ENCODE measurements at places on chromosomes 5 and 9. TPM values are rescaled to one million over a fixed set of nuclear protein-coding genes. Genes with fewer than 3 reads are reported as not detected.

DNA sequence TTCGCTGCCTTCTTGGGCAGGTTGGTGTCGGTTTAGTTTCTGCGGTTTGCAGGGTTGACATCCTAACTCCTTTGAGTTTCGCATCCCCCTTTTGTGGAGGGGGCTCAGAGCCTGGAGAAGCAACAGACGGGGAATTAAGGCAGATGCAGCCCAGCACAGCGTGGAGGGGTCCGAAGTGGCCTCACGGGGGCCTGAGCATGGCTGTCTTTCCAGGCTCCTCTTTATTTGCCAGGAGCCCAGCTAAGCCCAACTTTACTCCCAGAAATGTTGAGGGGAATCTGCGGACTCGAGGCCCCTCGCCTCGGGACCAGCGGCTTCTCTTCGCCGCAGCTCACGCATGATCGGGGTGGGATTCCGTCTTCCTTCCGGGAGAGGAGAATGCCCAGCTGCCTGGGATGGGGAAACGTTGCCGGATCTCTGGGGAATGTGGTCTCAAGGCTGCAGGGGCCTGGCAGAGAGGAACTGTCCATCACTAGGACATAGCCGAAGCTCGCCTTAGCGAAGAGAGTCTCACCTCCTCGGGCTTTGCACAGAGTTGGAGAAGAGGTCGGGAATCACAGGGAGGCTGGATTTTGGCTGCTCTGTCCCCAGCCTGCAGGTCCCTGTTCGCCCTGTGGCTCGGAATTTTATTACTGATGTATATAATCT lies 1.3 kb downstream of the RAI14 start:
- peaks cover 19% of the 10 kb centered on the region for H3K36me3 ChIP-seq
- H3K27ac ChIP-seq, result peak overlapping the region; percentile 90
- H3K4me3 ChIP-seq, result peak overlapping the region; percentile 95
- H3K4me1 ChIP-seq, result peaks cover 36% of the 10 kb centered on the region
- H3K27me3 ChIP-seq, result no peaks in the 10 kb centered on the region
- DNase-seq, result no peak

- H3K36me3 ChIP-seq, result peaks cover 7% of the 10 kb centered on the region
- DNase-seq, result no peak
- no peak overlapping the region for H3K4me3 ChIP-seq
Observed at GRCh38 chr9:85577353-85577952, 164.3 kb downstream of the AGTPBP1 start.

DNA sequence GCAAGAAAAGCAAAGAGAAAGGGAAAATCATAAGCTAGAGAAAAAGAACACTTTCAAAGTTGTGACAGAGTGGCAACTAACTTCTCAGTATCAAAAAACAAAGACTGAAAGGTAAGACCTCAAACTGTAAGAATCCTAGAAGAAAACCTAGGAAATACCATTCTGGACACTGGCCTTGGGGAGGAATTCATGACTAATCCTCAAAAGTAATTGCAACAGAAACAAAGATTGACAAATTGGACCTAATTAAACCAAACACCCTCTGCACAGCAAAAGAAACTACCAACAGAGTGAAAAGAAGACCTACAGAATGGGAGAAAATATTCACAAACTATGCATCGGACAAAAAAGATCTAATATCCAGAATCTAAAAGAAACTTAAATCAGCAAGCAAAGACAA lies 79.1 kb downstream of the FEM1C start:
- no peaks in the 10 kb centered on the region for H3K36me3 ChIP-seq
- no peak overlapping the region for H3K27ac ChIP-seq
- no peak for DNase-seq
- H3K4me3 ChIP-seq, result no peak overlapping the region
- no peaks in the 10 kb centered on the region for H3K4me1 ChIP-seq

DNA sequence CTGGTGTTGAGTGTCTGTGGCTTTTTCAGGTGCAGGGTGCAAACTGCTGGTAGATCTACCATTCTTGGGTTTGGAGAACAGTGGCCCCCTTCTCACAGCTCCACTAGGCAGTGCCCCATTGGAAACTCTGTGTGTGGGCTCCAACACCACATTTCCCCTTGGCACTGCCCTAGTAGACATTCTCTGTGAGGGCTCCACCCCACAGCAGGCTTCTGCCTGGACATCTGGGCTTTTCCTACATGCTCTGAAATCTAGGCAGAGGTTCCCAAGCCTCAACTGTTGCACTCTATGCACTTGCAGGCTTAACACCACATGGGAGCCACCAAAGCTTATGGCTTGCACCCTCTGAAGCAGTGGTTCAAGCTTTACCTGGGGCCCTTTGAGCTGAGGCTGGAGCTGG lies 80.9 kb downstream of the BARX1 start:
- DNase-seq, result no peak
- peaks cover 3% of the 10 kb centered on the region for H3K27me3 ChIP-seq
- H3K36me3 ChIP-seq, result peaks cover 4% of the 10 kb centered on the region

DNA sequence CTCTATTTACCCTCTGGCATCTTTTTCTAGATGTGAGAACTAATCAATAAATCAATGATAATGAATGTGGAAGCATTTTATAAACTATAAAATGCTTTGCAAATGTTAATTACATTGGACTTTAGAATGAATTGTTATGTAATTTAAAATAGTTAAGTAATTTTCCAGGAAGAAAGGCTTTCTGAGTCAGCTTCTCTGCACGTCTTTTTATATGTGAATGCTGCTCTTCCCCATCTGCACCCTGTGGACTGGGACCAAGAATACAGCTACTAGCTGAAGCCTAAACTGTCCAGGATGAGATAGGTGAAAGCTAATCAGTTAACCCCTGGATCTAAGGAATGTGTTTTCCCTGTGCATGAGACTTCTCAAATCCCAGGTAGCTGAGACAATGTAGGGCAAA lies 292.9 kb downstream of the NR3C1 start:
- H3K27ac ChIP-seq, result no peak overlapping the region
- H3K27me3 ChIP-seq, result no peaks in the 10 kb centered on the region
- no peak for DNase-seq
- H3K36me3 ChIP-seq, result peaks cover 7% of the 10 kb centered on the region

DNA sequence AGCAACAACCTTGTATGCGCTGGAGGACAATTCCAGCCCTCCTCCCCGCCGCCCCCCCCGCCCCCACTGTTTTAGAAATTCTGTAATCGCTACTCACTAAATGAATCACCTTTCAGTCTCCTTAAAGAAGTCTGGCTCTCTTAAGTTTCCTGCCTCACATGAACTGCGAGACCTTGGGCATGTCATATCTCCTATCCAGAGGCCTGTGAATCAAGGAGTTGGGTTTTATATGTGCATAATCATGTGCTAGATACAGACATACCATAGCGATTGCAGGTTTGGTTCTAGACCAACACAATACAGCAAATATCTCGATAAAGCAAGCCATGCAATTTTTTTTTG lies 337 bp upstream of the DMAC1 start:
- H3K4me3 ChIP-seq, result peak overlapping the region; percentile 97
- no peaks in the 10 kb centered on the region for H3K27me3 ChIP-seq
- peaks cover 18% of the 10 kb centered on the region for H3K4me1 ChIP-seq

- DNase-seq, result no peak
- H3K4me3 ChIP-seq, result no peak overlapping the region
- H3K36me3 ChIP-seq, result no peaks in the 10 kb centered on the region
- peaks cover 23% of the 10 kb centered on the region for H3K4me1 ChIP-seq
Observed at GRCh38 chr9:90724112-90724511, 77.5 kb upstream of the SYK start.

DNA sequence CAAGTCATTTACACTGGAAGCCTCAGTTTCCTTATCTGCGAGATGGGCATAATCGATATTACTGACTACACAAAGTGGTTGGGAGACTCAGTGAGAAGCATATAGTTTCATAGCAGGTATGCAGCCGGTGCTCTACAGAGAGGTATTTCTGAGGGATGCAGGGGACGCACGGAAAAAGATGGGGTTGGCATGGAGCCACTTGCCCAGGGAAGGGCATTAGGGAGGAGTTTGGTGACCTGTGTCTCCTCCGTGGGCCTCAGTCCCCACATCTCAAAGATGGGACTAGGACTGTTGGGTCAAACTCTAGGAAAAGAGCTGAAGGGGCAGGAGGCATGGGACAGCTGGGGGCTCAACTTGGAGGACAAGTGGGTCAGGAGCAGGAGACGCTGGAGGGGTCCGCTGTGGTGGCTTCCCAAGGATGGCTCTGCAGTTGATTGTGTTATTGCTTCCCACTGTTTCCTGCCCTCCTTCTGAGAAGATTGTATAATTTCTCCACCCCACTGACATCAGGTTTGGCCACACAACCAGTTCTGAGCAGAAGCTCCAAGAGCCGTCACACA lies 158.6 kb upstream of the ALDH1B1 start:
- H3K4me1 ChIP-seq, result peaks cover 18% of the 10 kb centered on the region
- H3K27ac ChIP-seq, result no peak overlapping the region
- peaks cover 9% of the 10 kb centered on the region for H3K27me3 ChIP-seq
- H3K4me3 ChIP-seq, result no peak overlapping the region

GRCh38 chr9:127035423-127035822 lies 87.0 kb downstream of the ANGPTL2 start:
- peaks cover 7% of the 10 kb centered on the region for H3K4me1 ChIP-seq
- no peak overlapping the region for H3K4me3 ChIP-seq
- no peaks in the 10 kb centered on the region for H3K36me3 ChIP-seq

GRCh38 chr9:13974891-13975290 lies 339.1 kb downstream of the NFIB start:
- no peak overlapping the region for H3K4me3 ChIP-seq
- H3K27ac ChIP-seq, result no peak overlapping the region
- H3K36me3 ChIP-seq, result no peaks in the 10 kb centered on the region
- H3K27me3 ChIP-seq, result no peaks in the 10 kb centered on the region
- H3K4me1 ChIP-seq, result peaks cover 58% of the 10 kb centered on the region
- no peak for DNase-seq

DNA sequence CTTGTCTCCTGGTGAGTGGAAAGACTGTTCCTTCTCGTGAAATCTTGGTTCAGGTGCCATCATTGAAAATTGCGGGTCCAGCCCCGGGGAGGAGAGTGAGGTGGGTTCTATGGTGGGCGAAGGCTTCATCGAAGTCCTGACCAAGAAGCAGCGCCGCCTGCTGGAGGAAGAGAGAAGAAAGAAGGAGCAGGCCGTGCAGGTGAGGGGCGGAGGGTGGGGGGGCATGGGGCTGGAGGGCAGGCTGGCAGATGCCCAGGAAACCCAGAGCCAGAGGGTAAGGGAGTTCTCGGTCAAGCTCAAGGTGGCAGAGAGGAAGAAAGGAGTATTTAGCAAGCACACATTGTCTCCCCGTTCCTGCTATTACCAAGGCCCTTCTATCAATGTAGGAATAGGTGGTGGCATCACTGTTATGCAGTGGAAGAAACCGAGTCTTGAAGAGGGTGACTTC lies 24.3 kb upstream of the POMT1 start:
- H3K4me1 ChIP-seq, result no peaks in the 10 kb centered on the region
- H3K36me3 ChIP-seq, result peaks cover 22% of the 10 kb centered on the region

GRCh38 chr5:143484601-143485000 lies 81.1 kb upstream of the NR3C1 start:
- H3K4me1 ChIP-seq, result peaks cover 17% of the 10 kb centered on the region
- no peaks in the 10 kb centered on the region for H3K27me3 ChIP-seq
- no peaks in the 10 kb centered on the region for H3K36me3 ChIP-seq
- no peak overlapping the region for H3K4me3 ChIP-seq
- no peak for DNase-seq
- no peak overlapping the region for H3K27ac ChIP-seq

DNA sequence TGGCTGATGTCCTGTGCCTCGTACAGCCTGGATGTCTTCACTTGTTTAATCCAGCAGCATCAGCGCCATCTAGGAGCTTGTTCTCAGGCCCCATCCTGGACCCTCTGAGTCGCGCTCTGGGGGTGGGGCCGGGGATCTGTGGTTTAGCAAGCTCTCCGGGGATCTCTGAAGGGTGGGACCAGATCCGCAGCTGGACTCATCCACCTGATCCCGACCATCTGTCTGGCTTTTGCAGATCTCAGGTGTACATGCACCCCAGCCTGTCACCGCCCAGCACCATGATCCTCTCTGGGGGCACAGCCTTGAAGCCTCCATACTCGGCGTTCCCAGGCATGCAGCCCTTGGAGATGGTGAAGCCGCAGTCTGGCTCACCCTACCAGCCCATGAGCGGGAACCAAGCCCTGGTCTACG lies 15.1 kb upstream of the POMT1 start:
- H3K4me3 ChIP-seq, result no peak overlapping the region
- no peaks in the 10 kb centered on the region for H3K27me3 ChIP-seq
- DNase-seq, result no peak
- H3K4me1 ChIP-seq, result no peaks in the 10 kb centered on the region

DNA sequence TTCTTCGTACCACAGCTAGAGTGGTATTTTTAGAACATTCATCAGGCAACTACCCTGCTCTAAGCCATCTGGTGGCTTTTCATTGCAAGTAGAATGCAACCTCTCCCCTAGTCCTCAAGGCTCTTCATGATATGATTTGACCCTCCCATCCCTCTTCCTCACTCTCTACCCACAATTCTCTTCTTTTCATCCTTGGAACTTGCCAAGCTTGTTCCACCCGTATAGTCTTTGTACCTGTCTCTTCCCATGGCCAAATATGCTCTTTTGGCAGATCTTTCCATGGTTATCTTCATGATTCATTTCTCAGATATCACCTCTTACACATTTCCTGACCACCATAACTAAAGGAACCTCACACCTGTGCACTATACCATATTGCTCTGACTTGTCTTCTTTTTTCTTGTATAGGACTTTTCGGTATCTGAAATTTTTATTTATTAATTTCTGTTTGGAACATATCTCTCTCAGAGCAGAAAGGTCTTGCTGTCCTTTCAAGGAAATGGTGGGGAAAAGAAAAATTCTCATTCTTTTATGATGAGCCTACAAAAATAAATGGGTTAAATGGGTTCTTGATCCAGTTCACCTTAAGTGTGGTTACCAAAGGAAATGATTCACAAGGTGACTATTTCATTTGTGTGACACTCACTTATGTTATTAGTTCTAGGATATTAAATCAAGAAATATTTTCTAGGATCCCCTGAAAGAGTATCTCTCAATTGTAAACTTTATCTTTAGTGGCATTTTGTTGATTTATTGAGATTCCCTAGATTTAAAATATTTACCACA lies 3.7 kb upstream of the CD274 start:
- no peak for DNase-seq
- H3K4me3 ChIP-seq, result no peak overlapping the region
- no peaks in the 10 kb centered on the region for H3K27me3 ChIP-seq
- peak overlapping the region; percentile 48 for H3K27ac ChIP-seq
- H3K4me1 ChIP-seq, result peaks cover 6% of the 10 kb centered on the region
- no peaks in the 10 kb centered on the region for H3K36me3 ChIP-seq

DNA sequence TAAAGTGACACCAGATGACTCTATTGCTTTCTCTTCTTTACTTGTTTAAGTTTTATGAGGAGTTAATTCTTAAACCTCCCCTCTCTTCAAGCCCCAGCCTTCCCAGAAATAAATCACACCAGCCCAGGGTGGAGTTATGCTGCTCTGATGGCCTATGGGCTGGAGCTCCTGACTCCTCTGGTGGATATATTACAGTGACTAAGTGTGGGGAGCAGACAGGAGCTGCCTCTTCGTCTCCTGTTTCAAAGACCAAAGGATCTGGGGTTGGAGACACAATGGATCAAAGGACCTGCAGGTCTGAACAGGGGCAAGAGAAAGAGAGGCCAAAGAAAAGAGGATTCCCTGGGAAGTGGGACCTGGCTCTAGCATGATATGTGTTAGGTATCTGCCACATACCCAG lies 312.0 kb upstream of the MSX2 start:
- DNase-seq, result no peak
- no peak overlapping the region for H3K4me3 ChIP-seq
- no peak overlapping the region for H3K27ac ChIP-seq
- no peaks in the 10 kb centered on the region for H3K36me3 ChIP-seq

Gene ANGPTL2
- 20.6 TPM for total RNA-seq

Gene TMC1
- not detected for total RNA-seq

Gene RNF224
- total RNA-seq, result 0.36 TPM

Gene SYNPO
- 24.5 TPM for total RNA-seq

Gene HACD4
- 2.4 TPM for total RNA-seq

Gene FGD3
- 5.5 TPM for total RNA-seq

Gene BAAT
- total RNA-seq, result 0.53 TPM

Gene CDKN2B-AS1
- total RNA-seq, result 1.5 TPM

Gene PLEKHG4B
- total RNA-seq, result 46.6 TPM

Gene TAF11L10
- not detected for total RNA-seq

Gene PLAC8L1
- 0.95 TPM for total RNA-seq

Gene LTC4S
- 4.0 TPM for total RNA-seq

Data from type B pancreatic cell (in vitro differentiated cells).